Foreskin keratinocyte (primary cell): ENCODE measurements at places on chromosomes 4 and X.

DNA sequence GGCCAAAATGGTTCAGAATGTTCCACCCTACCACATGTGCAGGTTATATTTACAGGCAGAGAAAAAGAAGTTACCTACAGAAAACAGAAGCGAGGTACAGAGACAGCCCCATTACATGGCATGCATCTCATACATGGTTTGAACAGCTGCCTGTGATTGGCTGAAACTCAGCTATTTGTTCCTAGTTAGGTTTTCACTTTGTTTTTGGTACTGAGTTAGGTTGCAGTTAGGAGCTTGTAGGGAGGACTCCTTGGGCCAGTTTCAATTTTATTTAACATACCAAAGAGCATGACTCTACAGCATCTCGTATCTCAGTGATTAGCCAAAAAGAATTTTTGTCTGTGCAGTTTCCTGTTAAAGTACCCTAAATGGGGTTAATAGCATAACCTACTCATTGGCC is 392.0 kb downstream of the MAPK10 start:
- no peak for DNase-seq

- DNase-seq = no peak
Measured at GRCh38 chr4:162891788-162892707, 274.6 kb downstream of the NAF1 start.

- no peak for DNase-seq
Measured at GRCh38 chr4:11791797-11792196, 363.1 kb upstream of the HS3ST1 start.

- DNase-seq = no peak
Measured at GRCh38 chrX:130848763-130849162, 54.2 kb downstream of the ENOX2 start.

- DNase-seq = no peak
Measured at GRCh38 chrX:65034292-65034667, 58.0 kb upstream of the ZC4H2 start.

GRCh38 chr4:102196221-102196620 is 149.1 kb downstream of the SLC39A8 start:
- peak; percentile 44 for DNase-seq

DNA sequence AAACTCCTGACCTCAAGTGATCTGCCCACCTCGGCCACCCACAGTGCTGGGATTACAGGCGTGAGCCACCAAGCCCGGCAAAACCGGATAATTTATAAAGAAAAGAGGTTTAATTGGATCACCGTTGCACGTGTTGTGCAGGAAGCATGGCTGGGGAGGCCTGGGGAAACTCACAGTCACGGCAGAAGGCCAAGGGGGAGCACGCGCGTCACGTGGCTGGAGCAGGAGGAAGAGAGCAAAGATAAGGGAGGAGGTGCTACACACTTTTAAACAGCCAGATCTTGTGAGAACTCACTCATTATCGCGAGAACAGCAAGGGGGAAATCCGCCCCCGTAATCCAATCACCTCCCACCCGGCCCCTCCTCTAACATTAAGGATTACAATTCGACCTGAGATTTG is 177.9 kb upstream of the TENM3 start:
- no peak for DNase-seq

GRCh38 chr4:8585721-8586212 is 5.6 kb downstream of the GPR78 start:
- no peak for DNase-seq

- no peak for DNase-seq
Measured at GRCh38 chr4:88212253-88212561, 53.8 kb upstream of the ABCG2 start.

- DNase-seq = no peak
Measured at GRCh38 chr4:108157655-108158054, 11.1 kb downstream of the LEF1 start.

GRCh38 chrX:137062915-137063617 is 29.3 kb upstream of the GPR101 start:
- no peak for DNase-seq
